ENCODE measurements at places on chromosomes 16 and 17.

DNA sequence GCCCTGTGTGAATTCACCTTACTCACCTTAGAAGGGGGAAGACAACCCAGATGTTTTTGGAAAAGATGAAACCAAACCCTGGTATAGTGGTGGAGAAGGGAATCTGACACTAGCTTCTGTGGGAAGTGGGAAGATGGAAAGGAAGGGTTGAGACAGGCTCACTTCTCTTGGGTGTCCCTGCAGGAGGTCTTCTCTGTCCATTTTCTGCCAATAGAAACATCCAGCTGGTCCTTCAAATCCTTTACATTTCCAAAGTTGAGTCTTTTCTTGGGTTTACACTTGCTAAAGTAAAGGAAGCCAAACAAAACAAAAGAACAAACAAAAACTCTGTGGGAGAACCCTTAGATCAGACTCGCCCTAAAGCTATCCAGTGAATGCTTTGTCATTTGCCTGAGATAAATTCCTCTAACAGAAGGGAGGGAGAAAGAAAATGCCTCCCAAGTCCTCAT, 10.2 kb downstream of the HOXB1 start:
- no peak for DNase-seq

GRCh38 chr17:32542186-32542585, 55.4 kb downstream of the CDK5R1 start:
- DNase-seq = no peak

GRCh38 chr17:82101301-82101715, 3.3 kb upstream of the FASN start:
- no peak for DNase-seq

GRCh38 chr17:2700030-2700490, 11.5 kb downstream of the CLUH start:
- DNase-seq = no peak

DNA sequence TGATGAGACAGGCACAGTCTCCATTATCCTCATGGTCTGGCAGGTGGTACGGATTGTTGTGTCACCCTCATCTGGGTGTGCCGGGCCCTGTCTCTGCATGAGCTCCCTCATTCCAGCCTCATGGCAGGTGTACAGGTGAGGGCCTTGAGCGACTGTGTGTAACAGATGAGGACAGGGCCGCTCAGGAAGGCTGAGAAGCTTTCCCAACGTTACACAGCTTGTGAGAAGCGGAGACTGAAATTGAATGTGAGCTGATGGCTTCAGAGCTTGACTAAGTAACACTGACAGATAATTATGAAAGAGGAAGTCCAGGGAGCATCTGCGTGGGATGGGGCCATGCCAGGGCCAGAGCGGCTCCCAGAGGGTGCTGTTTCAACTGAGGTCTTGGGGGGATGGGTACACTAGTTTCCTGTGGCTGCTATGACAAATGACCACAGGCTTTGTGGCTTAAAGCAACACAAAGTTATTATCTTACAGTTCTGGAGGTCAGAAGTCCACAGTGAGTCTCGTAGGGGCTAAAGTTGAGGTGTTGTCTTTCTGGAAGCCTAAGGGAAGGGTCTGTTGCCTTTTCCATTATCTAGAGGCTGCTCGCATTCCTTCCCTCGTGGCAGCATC, 36.7 kb downstream of the CMIP start:
- DNase-seq = no peak

GRCh38 chr17:47847341-47848197, 3.4 kb downstream of the SP6 start:
- no peak for DNase-seq

- no peak for DNase-seq
These were observed 1.7 kb downstream of the ABCA8 start for GRCh38 chr17:68953340-68953997.

- no peak for DNase-seq
These were observed 699.8 kb upstream of the KIF2B start for GRCh38 chr17:53122966-53123365.

DNA sequence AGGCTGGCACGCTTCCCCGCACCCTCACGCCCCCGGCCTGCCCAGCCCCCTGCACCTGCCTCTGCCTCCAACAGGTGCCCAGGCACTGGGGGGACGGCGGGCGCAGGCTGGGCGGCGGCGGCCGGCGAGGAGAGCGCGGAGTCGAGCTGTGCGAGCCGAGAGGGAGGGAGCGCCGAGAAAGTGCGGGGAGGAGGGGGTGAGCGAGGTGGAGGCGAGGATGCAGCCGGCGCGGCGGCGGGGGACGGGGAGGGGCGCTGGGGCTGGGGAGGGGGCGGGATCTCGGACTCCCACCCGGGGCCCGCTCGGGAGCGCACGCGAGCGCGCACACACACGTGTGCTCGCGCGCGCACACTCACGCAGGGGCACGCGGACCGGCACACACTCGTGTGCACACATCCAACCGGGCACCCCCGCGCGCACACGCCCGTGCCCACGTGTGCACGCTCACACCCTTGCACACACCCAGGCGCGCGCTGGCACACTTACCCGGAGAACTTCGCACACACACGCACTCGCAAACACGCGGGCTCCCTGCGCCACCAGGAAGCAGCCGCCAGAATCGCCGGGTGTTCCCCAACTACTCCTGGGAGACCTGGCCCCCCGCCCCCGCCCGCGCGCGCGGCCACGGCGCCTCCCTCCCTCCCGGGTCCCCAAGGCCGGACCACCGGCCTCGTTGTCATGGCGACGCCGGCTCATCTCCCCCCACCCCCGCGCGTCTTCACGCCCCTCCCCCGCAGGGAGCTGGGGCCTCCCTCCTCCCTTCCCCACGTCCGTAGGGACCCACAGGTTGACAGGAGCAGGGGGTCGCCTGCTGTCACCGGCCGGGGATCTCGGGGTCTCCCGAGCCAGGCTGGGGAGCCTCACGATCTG, at the start of gene DOC2A:
Gene DOC2A (minus strand): TSS at position 184 of the 870 bp plus-strand sequence. CDS start 805 bp downstream, outside the sequence.
- DNase-seq = peak; percentile 32

DNA sequence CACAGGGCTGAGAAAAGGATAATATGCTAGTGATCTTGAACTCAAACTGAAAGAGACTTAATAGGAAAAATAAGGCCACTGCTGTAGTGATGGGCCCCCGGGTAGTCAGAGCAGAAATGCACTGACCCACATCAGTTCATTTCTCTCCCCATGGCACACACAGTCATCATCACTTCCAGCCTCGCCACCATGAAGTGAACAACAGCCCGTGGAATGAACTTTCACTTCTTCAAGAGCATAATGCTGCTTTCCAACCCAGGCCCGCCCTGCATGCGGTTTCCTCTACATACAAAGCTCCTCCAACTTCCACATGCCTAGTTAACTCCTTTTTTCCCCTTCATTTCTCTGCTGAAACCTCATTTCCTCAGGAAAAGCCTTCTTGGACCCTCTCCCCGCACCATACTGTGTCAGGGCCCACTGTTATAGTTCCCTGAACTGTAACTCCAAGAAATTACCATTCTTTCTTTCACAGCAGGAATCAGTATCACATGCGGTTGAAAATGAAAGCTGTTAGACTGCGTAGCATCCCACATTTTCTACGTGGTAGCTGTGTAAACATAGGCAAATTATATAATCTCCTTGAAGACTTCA, 65.8 kb upstream of the SMIM36 start:
- DNase-seq = no peak

GRCh38 chr17:59366040-59366757, 34.7 kb downstream of the YPEL2 start:
- DNase-seq = no peak

DNA sequence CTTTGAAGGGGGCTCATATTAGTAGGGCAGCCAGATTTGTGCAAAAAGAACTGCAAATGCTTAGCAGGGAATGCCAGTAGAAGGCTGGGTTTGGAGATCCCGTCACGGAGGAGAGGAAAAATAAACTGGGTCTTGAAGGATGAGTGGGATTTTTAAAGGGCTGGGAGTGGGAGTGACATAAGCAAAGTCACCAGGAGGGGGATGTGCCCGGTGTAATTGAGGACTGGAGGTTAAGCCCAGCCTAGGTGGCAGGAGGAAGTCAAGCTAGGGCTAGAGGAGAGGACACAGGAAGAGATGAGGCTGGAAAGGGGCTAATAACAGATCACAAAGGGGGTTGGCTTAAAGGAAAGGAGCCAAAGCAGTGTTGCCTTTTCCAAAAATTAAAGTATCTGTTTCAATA, 23.2 kb upstream of the LONP2 start:
- no peak for DNase-seq

DNA sequence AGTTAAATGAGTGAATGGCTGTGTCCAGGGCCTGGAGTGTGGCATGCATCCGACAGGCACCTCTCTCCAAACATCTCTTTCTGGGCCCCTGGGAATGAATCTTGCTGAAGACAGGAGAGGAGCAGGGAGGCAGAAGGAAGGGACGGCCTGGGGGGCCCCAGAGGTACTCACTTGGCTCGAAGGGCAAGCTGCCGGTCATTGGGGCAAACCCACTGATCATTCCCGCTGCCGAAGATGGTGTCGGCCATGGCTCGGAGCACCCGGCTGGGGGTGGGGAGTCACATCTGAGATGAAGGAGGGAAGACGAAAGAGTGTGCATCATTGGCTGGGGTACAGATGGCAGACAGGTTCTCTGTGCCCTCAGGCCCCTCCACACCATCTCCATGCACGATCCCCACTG, 25.3 kb downstream of the RPH3AL start:
- DNase-seq = no peak

DNA sequence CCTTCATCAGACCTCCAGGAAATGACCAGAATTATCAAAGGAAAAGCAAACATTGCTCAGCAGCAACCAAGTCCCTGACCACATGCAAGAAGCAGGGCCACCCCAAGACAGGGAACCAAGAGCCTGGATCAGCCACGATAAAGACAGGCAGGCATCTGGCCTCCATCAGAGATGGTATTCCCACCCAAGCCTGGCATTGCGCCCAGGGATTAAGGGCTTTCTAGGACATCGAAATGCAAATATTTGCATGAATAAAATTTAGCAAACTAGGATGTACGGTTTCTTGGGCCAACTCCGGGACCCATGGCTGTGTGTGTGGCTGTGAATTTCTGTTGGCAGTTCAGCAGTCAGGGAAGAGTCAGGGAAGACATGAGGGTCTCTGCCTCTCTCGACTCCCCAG, 241.4 kb upstream of the DYNLRB2 start:
- DNase-seq = no peak

GRCh38 chr16:27828671-27829070, 234.8 kb downstream of the GSG1L start:
- no peak for DNase-seq

DNA sequence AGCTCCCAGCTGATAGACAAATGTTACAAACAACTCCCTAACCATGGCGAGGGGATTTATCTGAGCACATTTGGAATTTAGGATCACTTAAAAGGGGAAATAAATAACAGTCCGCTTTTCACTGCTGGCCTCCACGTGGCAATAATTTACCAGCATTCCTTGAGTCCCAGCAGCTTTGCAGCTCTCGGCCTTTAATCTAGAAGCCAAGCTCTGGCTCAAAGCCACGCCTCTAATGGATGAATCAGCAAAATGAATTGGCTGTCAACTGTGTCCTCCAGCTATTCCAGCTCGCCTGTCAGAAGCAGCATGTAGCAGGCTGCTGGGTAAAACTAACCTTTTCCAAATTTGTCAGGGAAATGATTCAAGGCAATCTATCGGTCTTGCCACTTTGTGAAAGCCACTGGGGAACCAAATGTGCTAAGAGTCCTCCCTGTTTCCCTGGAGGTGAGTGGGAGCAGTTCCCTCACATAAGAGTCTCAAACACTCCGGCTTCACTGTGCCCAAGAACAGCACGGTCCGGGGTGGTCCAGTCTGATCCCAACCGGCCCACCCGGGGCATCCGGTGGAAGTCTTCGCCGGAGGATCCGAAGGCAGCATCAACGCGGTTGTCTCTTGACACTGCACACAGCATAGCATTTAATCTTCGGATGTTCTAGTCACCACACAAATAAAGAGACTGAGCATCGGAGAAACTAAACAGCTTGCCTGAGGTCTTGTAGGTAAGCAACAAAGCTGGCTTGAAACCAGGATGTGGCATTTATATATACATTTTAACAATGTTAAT, 143.3 kb downstream of the PARN start:
- no peak for DNase-seq

- DNase-seq = no peak
These were observed 28.9 kb upstream of the GSE1 start for GRCh38 chr16:85584267-85584666.

DNA sequence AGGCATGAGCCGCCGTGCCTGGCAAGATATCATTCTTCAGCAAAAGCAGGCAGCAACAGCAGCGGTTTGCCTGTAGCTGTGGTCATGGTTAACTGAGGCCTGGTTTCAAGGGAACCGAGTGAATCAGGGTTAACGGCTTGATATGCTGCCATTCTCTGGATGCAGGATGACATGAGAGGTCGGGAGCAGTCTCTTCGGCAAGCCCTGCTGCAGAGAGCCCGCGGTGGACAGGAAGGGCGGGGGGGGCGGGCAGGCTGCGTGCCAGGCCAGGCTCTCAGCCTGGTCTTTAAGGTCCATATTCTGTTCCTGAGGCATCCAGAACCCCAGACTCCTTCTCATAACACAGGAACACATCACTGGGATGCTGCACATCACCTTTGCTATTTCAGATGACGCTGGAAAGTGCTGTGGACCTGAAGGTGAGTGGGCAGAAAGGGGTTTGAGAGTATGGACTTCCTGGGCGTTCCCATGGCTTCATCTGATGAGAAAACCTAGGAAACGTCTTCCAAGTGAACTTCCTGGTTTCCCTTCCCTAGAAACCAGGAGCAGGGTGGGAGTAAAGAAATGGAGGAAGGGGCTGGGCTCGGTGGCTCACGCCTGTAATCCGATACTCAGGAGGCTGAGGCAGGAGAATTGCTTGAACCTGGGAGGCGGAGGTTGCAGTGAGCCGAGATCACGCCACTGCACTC, 165.6 kb upstream of the RPH3AL start:
- no peak for DNase-seq

GRCh38 chr17:76318586-76318985, 10.5 kb upstream of the QRICH2 start:
- no peak for DNase-seq

DNA sequence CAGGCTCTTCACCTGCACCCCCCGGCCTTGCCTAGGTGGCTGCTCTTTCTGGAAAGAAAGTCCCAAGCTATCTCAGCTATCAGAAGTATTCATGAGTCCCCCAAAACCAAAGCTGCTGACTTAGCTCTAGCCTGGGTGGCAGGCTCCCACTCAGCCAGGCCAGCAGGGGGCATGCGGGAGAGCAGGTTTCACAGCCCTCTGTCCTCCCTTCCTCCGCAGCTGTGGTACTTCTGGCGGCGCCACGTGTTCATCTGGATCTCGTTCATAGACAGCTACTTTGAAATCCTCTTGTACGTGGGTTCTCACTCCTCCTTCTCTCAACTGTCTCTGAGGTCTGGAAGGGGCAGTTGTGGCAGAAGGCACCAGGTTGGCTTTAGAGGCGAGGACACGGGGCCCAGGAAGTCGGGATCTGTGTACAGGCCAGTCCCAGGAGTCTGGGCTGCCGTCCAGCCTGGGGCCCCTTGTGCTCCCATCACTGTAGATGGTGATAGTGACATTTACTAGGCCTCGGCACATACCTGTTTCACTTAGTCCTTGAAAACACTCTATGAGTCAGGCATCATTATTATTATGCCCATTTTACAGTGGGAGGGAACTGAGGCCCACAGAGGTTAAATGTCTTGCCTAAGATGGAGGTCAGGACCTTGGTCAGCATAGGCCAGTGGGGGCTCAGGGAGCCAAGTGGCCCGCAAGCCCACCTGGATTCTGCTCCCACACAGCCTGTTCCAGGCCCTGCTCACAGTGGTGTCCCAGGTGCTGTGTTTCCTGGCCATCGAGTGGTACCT, 12.9 kb downstream of the TRPV2 start:
- DNase-seq = no peak
